ENCODE measurements at places on chromosomes 4 and X. TPM values are rescaled to one million over a fixed set of nuclear protein-coding genes. Genes with fewer than 3 reads are reported as not detected.

DNA sequence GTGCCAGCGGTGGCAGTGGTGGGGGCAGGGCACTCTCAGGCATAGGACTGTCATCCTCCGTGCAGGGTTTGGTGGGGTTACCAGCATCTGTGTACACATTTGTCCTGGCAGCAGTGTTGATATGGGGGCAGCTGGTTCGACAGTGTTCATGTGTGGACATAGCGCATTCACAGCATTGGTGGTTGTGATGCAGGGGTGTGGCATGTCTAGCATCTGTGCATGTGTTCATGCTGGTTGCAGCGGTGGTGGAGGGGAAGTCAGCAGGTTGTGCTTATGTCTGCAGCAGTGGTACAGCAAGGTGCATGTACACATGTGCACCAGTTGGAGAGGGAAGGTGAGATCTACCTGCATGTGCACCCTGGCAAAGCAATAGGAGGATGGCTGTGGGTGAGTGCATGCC, 75.3 kb upstream of the ZXDB start:
- H3K27ac ChIP-seq, result no peak overlapping the region
- H3K4me3 ChIP-seq, result no peak overlapping the region
- DNase-seq, result no peak
- no peaks in the 10 kb centered on the region for H3K36me3 ChIP-seq

The NSG1 gene
- 32.9 TPM for total RNA-seq

The CNKSR2 gene
- 4.2 TPM for total RNA-seq

DNA sequence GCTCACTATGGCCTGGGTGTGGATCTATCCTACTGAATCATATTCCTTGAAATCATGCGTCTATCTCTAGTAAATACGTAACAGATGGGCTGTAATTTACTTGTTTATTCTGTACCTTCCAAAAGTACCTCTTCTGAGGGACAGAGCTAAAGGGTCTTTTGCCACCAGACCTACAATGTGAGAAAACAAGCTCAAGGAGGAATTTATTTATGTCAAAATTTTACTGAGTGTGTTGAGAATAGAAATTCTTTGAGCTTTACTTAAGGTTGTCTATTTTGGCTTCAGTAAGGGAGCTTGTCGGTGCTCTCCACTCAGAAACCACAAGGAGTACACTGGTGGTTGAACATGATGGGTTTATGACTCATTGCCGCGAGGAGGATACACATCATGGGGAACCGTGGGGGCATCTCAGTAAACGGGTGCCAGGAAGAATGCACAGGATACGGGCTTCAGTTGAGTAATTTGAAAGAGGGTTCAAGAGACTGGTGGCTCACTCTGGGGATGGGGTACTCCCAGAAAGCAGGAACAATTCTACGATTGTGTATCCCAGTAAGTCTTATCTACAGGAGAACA, 3.0 kb downstream of the ANK2 start:
- H3K27ac ChIP-seq, result peak overlapping the region; percentile 30
- H3K4me1 ChIP-seq, result no peaks in the 10 kb centered on the region
- DNase-seq, result no peak
- no peak overlapping the region for H3K4me3 ChIP-seq

- H3K4me1 ChIP-seq, result no peaks in the 10 kb centered on the region
- H3K27ac ChIP-seq, result no peak overlapping the region
- no peak overlapping the region for H3K4me3 ChIP-seq
- no peaks in the 10 kb centered on the region for H3K27me3 ChIP-seq
- H3K36me3 ChIP-seq, result no peaks in the 10 kb centered on the region
Observed at GRCh38 chr4:132063829-132064228, 1085.3 kb upstream of the PCDH10 start.

GRCh38 chr4:7506119-7506518, 71.4 kb upstream of the PSAPL1 start:
- no peak overlapping the region for H3K4me3 ChIP-seq
- no peaks in the 10 kb centered on the region for H3K27me3 ChIP-seq
- no peaks in the 10 kb centered on the region for H3K4me1 ChIP-seq
- H3K27ac ChIP-seq, result no peak overlapping the region
- DNase-seq, result no peak

GRCh38 chrX:15930585-15930984, 76.0 kb upstream of the AP1S2 start:
- DNase-seq, result no peak
- no peak overlapping the region for H3K27ac ChIP-seq
- no peak overlapping the region for H3K4me3 ChIP-seq

The TBX22 gene
- total RNA-seq, result not detected

The DCAF8L2 gene
- total RNA-seq, result not detected

The CYSLTR1 gene
- 0.98 TPM for total RNA-seq

DNA sequence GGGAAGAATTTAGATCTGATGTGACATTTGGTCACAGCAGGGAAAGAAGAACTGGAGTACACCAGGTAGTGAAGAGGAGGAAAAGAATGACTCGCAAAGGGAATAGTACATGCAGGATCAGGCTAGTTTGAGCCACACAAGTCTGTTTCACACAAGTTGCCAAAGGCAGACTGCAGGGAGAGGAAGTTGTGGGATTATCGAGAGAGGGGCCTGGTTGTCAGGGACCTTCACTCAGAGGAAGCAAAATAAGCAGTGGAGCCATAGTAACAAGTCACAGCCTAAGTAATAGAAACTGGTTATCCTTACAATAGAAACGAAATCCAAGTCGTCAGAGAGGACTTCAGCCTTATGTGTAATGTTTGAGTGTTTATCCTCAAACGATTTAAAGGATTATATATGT, 316.7 kb upstream of the HTR2C start:
- H3K27ac ChIP-seq, result no peak overlapping the region
- no peaks in the 10 kb centered on the region for H3K4me1 ChIP-seq
- no peak for DNase-seq
- H3K27me3 ChIP-seq, result no peaks in the 10 kb centered on the region
- no peak overlapping the region for H3K4me3 ChIP-seq

GRCh38 chr4:18034099-18034498, 12.5 kb upstream of the LCORL start:
- H3K27ac ChIP-seq, result no peak overlapping the region
- no peak for DNase-seq
- H3K4me1 ChIP-seq, result no peaks in the 10 kb centered on the region
- H3K4me3 ChIP-seq, result no peak overlapping the region

DNA sequence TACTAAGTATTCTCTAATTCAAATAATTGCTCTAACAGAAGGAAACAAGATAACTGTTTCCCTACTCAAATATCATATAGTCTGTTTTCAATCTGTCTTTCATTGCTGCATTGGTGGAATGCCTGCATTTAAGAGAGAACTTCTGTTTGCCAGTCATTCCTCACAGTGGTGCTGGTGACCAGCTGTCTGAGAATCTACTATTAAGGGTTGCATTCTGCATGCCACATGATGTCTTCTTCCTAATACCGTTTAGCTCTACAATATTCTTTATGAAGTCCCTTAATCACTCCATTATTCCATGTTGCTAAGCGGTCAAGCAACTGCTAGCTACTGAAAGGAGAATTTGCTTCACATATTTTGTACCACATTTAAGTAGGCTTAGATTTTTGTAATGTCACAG, 167.1 kb upstream of the CENPE start:
- H3K4me3 ChIP-seq, result no peak overlapping the region
- H3K4me1 ChIP-seq, result no peaks in the 10 kb centered on the region
- H3K27me3 ChIP-seq, result no peaks in the 10 kb centered on the region
- no peak for DNase-seq
- no peak overlapping the region for H3K27ac ChIP-seq

The EPHA5 gene
- total RNA-seq, result 1.2 TPM

The C1QTNF7 gene
- total RNA-seq, result 12.0 TPM

Measured in vagina (tissue), 2 donors.